ENCODE measurements at places on chromosomes 13 and 19. TPM values are rescaled to one million over a fixed set of nuclear protein-coding genes. Genes with fewer than 3 reads are reported as not detected.

- no peak overlapping the region for H3K4me3 ChIP-seq
- no peaks in the 10 kb centered on the region for H3K36me3 ChIP-seq
- H3K27me3 ChIP-seq = no peaks in the 10 kb centered on the region
- no peaks in the 10 kb centered on the region for H3K4me1 ChIP-seq
Measured at GRCh38 chr13:51101636-51102235, 9.3 kb downstream of the C13orf42 start.

The VAV1 gene
- 15.5 TPM for total RNA-seq

The TSKS gene
- 0.50 TPM for total RNA-seq

The TNFRSF19 gene
- total RNA-seq = 14.7 TPM

The FBXW9 gene
- 11.4 TPM for total RNA-seq
